ENCODE measurements at places on chromosomes 7 and 10.

DNA sequence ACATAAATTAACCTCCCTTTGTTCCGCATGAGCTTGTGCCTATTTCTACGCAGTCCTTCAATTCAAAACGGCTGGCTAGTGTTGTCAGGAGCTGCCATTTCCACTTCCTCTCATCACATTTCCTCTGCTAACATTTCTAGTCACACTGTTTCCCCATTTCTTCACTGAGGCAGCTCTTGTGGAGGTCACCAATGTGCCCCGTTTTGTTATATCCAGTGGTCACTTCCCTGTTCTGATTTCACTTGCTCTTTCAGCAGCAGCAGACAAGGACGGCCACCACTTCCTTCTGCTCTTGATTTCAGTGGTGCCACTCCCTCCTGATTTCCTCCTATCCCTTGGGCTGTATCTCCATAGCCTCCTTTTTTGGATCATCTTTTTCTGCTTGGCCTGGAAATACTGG, 64.8 kb upstream of the SEC61G start:
- DNase-seq = no peak

DNA sequence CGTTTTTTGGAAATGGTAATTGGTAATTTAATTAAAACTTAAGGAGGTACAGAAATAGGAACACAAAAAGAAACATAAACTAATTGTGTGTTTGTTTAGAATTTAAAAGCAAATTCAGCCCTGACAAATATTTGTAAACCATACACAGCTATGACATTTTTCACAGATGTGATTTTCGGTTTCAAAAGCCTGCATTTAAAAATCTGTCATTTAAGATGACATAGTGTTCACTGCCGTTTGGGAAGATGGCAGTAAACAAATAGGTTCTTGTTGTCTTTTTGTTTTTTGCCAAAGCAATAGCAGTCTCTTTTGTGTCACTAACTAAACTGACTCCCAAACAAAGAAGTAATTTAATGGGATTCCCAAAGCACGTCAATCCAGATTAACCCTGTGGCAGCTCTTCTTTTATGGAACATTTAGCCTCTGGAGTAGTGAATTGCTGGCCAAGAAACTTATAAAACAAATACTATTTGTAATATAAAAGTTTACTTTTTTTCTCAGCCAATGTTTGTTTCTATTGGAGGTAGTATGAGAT, 697.6 kb downstream of the PHTF2 start:
- no peak for DNase-seq

DNA sequence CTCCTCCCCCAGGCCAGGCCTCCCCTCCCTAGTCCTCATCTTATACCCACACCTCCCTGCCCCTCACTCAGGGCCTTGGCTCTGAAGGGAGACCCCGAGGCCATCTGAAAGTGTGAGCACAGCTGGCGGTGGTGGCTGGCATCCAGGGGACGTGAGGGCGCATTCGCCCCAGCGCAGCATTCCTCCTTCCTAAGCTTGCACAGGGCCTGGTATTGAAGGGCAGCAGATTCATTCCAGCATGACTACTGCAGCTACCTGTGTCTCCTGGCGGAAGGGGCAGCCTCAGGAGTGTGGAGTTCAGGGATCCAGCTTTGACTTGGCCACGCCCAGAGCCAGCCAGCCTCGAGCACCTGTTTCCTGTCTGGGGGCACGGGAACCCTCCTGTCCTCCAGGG, 72.6 kb downstream of the PARP12 start:
- DNase-seq = no peak

DNA sequence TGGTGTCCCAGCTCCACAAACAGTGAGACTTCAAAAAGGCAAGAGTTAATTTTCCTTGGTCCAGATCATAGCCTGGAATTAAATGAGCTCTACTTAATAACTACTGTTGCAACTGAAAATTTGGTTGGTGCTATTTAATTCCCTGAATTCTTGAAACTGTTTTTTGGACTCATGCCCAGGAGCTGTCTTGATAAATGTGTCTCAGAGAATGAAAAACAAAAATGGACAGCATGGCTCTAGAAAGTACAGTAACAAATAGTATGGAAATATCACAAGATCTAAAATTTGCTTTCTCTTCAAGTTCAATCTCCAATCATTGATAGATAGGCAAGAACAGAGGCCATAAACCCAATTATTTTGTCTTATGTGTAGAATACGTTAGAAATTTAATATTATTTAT, 42.5 kb downstream of the CCDC71L start:
- DNase-seq = no peak

- no peak for DNase-seq
These were observed 5.1 kb upstream of the TBX20 start for GRCh38 chr7:35258868-35259522.

DNA sequence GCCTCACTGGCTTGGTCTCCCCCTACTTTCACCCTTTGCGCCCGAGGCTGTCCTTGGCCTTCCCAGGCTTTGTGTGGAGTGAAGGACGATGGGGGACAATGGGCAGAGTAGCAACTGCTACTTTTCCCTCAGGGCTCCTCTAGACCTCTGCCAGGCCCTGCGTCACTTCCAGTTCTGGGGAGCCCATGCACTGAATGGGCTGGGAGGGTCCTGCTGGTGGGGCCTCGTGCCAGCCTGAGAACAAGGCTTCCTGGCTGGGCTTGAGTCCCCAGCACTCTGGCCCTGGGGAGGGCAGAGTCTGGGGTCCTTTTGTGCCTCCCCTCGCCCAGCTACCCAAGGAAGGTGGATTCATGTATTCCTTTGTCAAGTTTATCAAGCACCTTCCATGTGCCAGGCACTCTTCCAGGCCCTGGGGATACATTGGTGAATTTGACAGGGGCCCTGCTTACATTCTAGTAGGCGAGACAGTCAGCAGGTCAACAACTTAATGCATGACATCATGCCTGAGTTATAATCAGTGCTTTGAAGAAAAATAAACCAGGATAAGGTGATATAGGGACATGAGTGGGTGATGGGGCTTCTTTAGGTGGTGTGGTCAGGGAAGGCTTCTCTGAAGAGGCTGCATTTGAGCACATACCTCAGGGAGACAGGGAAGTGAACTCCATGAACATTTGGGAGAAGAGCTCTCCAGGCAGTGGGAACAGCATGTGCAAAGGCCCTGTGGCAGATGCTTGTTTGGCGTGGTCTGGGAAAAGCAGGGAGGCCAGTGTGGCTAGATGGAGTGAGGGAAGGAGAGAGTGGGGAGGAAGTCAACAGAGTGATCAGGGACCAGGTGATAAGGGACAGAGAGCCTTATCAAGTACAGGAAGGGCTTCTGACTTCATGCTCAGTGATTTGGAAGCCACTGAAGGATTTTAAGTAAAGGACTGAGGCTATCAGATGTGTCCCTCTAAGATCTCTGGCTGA, 14.1 kb downstream of the ZMIZ1 start:
- no peak for DNase-seq

DNA sequence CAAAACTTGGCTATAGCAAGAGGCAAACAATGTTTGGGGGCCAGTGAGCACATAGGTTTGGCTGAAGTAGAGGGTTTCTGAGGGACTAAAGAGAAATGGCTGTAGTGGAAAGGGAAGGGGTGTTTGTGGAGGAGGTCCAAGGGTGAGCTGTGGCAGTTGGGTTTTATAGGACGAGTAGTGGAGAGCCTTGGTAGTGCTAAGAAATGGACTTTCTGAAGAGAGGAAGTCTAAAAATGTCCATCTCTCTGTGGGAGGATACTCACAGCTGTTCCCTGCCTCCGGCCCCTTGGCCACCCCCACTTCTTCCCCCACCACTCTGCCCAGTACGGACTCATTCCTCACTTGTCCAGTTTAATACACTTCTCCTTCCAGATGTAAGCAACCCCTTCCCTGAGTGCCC, 64.3 kb downstream of the ZNF22 start:
- no peak for DNase-seq

- peak; percentile 56 for DNase-seq
These were observed 844 bp upstream of the KAT6B start for GRCh38 chr10:74825371-74826141.

GRCh38 chr7:34220506-34221185, 315.3 kb downstream of the BMPER start:
- DNase-seq = no peak

- no peak for DNase-seq
These were observed 65.6 kb downstream of the NAMPT start for GRCh38 chr7:106219170-106219569.

GRCh38 chr10:23344241-23344841, at the start of gene C10orf67:
Gene C10orf67, minus strand, starts transcription at chr10:23344797. Its CDS starts 23 bp downstream, at chr10:23344774.
- DNase-seq = no peak

- DNase-seq = no peak
These were observed 45.4 kb downstream of the C10orf143 start for GRCh38 chr10:130065251-130065650.

DNA sequence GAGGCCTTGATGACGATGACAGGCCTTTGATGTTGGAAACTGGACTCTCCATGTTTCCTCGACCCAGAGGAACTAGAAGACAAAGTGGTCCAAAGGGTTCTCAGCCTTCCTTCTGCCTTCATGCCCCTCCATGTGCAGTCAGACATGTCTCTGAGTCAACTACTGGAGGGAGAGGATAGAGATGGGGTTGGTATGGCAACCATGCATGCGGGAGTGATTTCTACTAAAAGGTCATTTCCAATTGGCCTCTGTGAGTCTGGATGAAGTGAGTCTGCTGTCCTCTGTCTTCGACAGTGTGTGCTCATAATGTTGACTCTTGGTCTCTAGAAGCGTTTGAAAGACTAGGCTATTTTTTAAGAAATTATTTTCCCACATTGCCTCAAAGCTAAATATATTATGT, 29.2 kb downstream of the STK17A start:
- DNase-seq = no peak

DNA sequence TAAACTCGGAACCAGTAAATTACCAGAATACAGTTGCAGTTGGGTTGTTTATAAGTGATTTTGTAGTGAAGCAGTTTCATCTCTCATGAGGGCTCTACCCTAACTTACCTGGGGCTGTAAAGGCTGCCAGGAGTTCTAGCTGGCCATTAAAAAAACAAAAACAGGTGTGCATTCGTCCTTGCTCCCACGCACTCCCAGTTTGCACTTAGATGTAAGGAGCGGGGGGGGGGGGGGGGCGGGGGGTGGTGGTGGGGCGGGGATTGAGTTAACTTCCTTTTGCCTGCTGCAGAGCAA, 2.3 kb upstream of the PFKFB3 start:
- DNase-seq = no peak

- DNase-seq = peak; percentile 24
These were observed 44.8 kb upstream of the FAM133B start for GRCh38 chr7:92634924-92635519.

Measured in activated T-helper 1 cell treated with anti-CD3 and anti-CD28 coated beads, Interleukin-12 subunit alpha, Interleukin-12 subunit beta, Interleukin-2, Interleukin-4 antibody, amounts not matched to agents 30 ng/mL and 10 ng/mL and 1 ng/mL, durations not matched to agents 14 hours and 24 hours and 36 hours (primary cell).